Activated gamma-delta T cell treated with anti-CD3 and anti-CD28 coated beads, Interleukin-2, amount 50 U/mL, for 16 hours (primary cell): ENCODE measurements at places on chromosomes 3 and 15.

GRCh38 chr3:186509423-186509822, 34.8 kb downstream of the CRYGS start:
- no peak for DNase-seq

- DNase-seq, result no peak
Observed at GRCh38 chr3:25692341-25692740, 27.6 kb upstream of the TOP2B start.

DNA sequence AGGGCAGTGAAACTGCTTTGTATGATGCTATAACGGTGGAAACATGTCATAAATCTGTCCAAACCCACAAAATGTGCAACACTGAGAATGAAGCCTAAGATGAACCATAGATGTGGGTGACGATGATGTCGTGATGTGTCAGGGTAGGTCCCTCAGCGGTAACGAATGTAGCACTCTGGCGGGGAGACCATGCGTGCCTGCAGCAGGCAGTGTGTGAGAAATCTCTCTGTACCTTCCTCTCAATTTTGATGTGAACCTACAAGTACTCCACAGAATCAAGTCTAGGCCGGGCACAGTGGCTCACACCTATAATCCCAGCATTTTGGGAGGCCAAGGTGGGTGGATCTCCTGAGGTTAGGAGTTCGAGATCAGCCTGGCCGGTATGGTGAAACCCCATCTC, 268.2 kb upstream of the LYSMD4 start:
- no peak for DNase-seq

GRCh38 chr3:79253704-79254103, 514.1 kb downstream of the ROBO1 start:
- no peak for DNase-seq

DNA sequence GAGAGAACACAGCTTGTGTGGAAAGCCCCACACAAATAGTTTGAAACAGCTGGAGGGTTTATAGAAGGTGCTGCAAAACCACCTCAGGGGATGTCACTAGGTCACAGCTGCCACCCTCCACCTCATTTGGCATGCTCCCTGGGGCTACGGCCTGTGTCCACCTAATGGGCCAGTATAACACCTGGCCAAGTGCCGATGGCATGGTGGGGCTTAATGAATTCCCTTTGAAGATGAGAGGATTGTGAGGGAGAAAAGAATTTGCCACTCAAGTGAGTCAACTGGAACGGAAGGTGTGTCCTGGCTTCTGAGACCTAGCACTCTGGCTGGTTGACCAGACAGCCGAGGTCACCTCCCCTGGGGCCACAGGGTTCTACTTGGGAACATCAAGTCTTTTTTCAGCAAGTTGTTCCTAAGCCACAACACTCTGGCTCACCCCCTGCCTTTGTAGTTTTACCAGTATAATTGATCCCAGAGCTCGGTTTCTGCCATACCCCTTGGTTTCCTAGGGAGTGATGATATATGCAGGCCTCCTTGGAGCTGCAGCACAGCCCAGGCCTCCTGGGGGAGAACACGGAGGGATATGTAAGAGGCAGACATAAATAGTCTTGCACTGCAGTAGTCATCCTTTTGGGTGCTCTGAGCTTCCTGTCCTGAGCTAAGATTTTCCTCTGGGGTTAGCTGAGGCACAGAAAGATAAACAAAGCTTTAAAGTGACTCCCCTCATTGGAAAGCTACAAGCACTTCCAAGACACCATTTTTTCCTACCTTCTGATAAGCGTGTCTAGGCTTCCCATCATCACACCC, 178.2 kb upstream of the LPP start:
- DNase-seq, result no peak

DNA sequence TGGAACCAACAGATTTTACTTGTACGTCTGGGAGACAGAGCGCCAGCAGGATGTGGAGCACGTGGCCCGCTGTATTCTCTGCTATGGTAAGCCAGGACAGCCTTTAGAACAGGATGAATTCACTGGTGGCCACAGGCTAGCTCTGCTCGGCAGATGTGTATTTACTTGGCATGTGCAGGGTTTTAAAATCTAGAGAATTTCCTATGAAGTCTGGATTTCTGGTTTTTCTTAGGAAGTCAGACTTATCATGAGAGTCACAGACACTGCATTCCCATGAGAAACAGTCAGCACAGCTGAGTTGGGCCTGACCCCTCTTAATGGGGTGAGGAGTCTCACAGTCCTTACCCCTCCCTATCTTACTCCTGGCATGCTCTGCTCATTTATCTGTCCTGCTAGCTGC, 84.6 kb upstream of the COL6A5 start:
- no peak for DNase-seq

DNA sequence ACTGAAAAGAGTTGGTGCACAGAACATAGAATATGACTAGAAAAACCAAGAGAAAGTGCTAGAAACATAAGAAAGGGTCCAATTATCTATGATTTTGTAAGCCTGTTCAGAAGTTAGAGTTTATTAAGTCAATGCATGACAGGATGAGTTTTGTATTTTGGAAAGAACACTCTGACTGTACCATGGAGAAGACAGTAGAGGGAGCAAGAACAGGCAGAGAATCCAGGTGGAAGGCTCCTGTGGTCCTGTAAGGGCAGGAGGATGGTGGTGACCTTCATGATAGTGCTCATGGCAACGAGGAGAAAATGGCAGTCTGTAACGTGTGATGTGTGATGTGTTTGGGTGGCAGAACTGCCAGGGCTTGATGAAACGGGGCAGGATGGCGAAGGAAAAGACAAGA, 249.1 kb downstream of the CTNNB1 start:
- DNase-seq, result no peak

DNA sequence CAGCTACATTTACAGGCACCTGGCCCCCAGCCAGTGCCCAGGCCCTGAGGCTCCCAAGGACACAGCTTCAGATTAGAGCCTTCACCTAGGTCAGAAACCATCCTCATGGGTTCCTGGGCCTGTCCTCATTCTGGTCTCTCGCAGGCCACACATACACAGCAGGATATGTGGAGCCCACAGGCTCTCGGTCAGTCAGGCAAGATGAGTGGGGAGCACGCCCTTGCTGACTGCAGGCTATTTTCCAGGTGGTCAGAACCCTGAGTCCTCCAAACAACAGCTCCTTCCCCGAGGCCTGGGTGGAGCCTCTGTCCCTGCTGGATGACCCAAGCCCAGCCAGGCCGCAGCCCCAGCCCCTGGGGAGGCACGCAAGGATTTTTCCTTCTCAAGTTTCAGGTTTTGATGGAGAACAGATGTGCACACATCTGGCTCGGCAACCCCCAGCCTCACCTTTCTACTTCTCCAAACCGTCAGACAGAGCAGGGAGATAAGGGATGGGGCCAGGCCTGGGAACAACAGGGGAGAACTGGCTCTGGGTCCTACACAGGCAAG, 1.6 kb downstream of the STRA6 start:
- DNase-seq, result no peak

- DNase-seq, result no peak
Observed at GRCh38 chr3:169954142-169954756, 12.4 kb upstream of the SEC62 start.

- DNase-seq, result no peak
Observed at GRCh38 chr3:46314517-46314916, 39.4 kb upstream of the CCR2 start.

DNA sequence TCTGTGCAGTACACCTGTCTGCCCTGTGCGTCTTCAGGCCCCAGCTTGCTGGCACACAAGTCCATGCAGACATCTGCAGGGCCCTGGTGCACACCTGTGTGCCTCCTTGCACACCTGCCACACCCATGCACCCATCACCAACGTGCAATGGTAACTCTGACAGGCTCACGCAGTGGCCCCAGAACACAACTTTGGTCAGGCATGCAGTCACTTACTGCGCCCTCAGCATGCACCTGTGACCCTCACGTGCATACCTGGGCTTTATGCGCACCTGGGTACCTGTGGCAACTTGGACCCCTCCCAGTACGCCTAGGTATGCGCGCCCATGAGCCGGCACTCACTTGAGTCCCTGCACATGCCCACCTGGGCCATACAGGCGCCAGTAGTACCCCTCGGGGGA, 1.7 kb downstream of the PLXND1 start:
- DNase-seq, result no peak

DNA sequence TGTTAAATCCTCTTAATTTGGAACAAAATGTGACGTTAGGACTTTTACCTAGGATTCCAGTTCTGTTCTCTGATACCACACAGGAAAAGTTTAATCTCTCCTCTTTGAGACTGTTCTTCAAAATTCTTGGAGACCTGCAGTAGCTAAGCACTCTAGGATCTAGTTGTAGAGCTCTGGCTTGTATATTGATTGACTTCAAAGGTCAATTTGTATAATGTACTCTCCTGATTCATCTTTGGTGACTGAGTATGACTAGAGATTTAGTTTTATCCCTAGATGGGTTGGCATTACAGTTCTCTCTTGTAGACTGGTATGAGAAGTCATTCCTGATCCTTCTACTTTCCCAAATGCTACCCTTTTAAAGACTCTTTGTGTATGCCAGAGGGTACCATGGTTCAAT, 168.4 kb upstream of the TPRG1 start:
- no peak for DNase-seq

DNA sequence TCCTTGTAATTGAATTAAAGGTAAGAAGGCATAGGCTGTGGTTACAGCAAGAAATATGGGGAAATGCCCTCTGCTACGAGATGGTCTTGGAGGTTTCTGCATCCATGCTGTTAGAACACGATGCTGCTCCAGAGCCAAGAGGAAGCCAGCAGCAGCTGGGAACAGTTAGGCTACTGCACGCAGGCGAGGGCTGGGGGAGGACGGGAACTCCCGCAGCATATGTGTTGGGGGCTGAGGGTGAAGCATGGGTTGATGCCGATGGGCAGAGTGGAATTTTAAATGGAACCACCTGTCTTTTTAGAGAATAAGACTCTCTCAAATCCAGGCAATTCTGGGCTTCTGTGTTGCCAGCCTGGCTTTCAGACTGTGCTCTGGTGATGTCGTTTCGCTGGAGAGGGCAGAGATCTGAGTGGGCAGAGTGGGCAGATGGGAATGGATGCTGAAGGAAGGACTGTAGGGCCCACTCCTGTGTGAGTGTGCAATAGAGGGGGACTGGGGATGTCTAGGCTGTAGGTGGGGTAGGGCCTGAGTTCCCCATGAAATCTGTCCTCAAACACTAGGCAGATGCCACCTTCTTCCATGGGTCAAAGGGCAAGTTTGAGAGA, 417.0 kb upstream of the TPM1 start:
- no peak for DNase-seq

GRCh38 chr15:78209646-78210348, 24.6 kb downstream of the ACSBG1 start:
- DNase-seq, result no peak
